ENCODE measurements at places on chromosomes 3 and 15.

- DNase-seq = no peak
Measured at GRCh38 chr3:113620091-113620490, 76.4 kb downstream of the USF3 start.

DNA sequence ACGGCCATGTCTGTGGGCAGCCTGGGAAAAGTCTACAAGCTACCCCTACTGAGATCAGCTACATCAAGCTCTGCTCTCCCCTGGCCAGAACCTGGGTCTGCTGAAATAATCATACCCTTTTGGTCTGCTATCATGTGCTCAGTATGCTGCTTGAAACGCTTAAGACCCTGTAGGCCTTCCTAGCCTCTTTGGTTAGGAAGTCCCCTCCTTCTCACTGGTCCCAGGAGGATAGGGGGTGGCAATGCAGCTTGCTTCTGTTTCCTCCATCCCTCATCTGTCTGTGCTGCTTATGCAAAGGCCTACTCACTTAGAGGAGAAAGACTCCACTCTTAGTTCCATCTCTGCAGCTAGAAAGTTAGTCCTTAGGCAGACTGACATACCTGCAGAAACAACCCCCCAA is 118.2 kb upstream of the RASGRP1 start:
- DNase-seq = no peak

DNA sequence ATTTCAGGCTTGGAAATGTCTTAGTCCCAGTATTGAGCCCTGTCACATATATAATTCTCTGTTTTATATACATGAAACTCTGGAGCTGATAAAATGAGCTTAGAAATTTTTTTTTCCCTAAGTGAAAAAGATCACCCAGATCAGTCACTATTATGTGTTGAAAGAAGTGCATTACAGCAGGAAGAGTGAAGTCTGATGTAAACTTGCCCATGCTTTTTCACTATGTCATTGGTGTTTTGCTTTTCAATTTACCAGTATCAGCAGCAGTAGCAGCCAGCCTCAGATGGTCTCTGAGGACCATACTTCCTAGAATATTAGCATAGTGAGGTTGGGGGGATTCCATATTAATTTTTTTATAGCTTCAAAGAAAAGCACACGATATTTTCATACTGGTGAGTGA is 255.6 kb upstream of the KCNH8 start:
- no peak for DNase-seq

DNA sequence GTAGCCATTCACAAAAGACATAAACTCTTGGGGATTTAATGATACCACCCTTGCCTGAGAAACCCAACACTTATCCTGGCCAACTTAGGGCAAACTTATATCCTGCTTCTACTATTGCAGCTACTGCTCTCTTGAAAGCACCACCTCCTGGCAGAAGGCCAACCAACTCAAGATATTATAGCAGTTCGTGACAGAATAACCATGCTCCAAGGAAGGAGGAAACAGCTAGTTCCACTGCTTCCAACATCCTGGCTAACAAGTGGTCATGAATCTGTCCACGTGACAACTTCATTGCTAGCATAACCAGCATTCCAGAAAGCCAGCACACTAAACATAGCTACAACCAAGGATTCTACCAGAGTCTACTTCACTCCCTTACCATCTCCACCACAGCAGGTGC is 1037.5 kb downstream of the TBL1XR1 start:
- DNase-seq = no peak

GRCh38 chr3:67468511-67468910 is 185.9 kb downstream of the SUCLG2 start:
- DNase-seq = no peak

DNA sequence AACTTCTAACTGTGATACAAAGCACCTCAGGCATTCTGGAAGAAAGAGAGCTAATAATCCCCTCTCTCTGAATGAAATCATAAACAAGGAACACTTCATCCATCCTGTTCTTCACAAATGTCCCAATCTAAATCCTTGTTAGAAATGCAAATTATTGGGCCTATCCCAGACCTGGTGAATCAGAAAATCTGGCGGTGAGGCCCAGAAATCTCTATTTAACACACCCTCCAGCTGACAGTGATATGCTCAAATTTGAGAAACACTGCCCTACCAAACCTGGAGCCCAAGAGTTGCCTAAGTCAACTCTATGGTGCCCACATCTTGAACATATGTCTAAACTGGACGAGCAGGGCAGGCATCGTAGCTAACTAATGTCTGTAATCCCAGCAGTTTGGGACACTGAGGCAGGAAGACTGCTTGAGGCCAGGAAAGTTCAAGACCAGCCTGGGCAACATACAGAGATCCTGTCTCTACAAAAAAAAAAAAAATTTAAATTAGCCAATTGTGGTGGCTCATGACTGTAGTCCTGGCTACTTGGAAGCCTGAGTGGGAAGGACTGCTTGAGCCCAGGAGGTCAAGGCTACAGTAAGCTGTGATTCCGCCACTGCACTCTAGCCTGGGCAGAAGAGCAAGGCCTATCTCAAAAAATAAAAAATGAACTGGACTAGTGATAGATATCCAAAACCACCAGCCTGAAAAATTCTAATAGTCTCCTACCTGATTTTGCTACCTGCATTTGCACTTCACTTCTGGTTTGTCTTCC is 23.1 kb downstream of the SCAP start:
- DNase-seq = no peak

- no peak for DNase-seq
Measured at GRCh38 chr3:64104691-64105111, 81.4 kb upstream of the PSMD6 start.

DNA sequence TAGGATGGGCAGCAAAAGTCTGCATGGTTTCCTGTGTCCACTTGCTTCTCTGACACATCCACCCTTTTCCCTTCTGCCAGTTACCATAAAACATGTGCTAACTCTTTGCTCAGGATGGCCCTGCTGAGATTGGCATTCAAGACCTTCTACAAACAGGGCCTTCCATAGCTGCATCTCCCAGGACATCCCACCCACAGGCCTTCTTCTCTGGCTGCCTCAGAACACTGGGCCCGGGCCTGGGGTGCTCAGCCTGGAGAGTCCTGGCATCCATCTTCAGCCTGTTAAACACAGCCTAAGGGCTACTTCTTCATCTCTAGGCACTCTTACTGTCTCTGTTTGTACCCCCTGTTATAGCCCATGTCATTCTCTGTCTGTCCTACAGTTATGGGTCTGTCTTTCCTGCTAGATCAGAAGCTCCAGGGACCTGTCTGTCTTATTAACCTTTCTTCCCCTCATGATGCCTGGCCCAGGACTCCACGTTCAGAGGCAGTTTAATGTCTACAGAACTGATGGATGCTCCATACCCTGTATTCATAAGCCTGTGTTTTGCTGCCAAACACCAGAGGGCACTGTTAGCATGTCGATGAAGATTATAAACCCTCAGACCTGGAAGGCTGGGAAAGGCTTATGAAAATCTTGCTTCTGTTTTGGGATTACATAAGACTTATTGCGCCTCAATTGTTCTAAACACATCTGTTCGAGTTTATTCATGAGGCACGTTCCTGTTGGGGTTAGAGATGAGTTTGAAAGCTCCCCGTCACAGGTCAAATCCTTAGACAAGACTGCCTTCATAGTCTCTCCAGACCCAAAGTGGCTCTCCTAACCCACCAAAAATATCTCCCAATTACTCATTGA is 16.5 kb downstream of the SEMA3G start:
- DNase-seq = no peak

- no peak for DNase-seq
Measured at GRCh38 chr15:90666135-90666909, 50.8 kb upstream of the BLM start.

DNA sequence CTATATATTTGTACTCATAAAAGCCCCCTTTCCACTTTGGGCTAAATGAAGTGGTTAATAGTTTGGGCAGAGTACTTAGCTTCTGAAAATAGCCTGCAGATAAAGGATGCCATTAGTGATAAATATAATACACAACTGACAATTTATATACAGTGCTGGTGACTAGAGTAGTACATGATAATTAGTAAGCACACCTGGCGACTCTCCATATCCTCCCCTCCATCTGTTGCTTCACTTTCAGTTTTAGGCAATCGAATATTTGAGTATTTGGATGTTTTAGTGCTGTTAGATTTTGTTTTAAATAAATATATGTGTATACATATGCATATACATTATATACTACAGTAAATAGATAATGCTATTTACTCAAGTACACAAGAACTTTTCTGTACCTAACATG is 35.9 kb upstream of the CHMP2B start:
- DNase-seq = no peak

- no peak for DNase-seq
Measured at GRCh38 chr15:49902685-49903501, 216.1 kb downstream of the ATP8B4 start.

- no peak for DNase-seq
Measured at GRCh38 chr3:100331660-100332059, 2.9 kb upstream of the NIT2 start.

DNA sequence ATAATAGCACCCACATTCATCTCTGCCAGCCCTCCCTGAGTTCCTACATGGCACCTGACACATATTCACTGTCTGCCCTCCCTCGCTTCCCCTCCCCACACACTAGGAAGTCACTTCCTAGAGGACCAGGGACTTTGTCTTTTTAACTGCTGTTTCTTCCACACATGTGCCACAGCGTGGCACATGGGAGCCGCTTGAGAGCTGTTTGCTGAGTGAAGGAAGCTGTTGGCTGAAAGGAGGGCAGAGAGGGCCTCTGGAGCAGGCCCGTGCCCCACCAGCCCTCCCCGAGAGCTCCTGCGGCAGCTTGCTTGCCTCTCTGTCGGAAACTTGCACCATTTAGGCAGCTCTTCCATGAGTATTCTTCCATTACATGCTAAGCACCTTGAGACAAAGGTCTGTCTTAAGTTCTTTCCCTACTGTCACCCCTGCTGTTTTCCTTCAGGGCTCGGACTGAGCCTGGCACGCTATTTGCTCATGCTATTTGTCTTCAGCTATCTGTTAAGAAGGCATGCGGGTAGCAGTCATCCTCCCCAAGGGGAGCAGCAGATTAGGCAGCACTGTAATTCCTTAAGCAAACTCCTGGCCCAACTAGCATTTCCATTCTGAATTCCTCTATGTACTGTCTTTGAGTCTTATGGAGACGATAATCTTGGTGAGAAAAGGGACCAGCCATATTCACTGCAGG is 72.2 kb downstream of the CACNA1D start:
- no peak for DNase-seq
